Activated naive CD8-positive, alpha-beta T cell treated with anti-CD3 and anti-CD28 coated beads, Interleukin-2, amount 50 U/mL, for 24 hours (primary cell): ENCODE measurements at places on chromosomes 3 and 15.

DNA sequence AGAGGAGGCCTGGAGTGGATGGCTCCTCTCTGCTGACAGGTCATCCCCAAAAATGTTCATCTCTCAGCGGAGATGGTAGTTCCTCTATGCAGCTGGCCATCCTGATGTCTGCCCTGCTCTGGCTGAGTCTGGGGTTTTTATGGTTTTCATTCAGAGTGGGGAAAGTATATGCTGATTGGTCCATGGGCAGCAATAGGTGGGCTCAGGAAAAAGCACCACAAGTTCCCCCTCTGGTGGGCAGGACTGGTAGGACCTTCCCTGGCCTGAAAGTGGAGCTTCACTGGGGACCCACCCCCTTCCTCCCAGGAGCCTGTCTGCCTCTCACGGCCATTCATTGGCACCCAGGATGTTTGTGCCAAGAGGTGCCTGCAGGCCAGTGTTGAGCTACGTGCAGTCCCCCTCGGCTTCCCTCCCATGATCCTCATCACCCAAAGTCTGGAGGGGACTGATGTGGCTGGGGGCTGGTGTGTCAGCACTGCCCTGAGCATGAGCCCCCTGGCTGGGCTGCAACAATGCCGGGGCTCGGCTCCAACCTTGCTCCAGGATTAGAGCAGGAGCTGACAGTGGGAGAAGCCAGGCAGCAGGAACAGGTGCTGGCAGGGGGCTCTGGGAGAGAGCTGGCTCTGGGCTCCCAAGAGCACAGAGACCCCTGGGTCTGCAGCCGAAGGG lies 13.1 kb upstream of the BLOC1S6 start:
- DNase-seq = peak; percentile 26

DNA sequence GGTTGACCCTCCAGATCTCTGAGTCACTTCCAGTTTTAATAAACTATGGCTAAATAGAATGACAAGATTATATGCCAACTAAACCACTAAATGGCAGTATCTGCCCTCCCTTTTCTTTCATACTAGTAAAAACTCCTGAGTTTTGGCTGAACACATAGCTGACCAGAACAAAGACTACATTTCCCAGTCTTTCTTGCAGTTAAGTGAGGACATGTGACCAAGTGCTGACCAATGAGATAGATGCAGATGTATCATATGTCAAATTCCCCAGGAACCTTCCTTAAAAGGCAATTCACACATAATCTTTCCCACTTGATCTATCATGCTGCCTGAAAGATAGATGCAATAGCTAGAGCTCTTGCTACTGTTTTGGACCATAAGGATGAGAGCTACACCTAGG lies 191.3 kb downstream of the SHOX2 start:
- DNase-seq = no peak

DNA sequence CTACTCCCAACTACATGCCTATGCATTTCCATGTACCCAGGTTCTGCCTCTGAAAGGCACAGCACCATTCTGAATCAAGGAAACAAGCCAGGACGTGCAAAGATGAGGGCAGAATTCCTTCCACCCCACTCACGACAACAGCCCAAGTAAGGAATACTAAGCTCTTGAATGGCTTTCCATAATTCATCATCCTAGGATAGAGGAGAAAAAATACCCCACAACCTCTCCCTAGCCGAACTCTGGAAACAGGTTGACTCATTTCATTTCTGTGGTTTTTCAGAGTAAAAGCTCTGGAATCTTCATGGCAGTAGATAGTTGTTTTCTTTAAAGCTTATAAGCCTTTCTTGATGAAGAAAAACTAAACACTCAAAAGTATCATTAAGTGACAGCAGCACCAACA lies 77.8 kb downstream of the PDZRN3 start:
- DNase-seq = no peak

- no peak for DNase-seq
Observed at GRCh38 chr3:141228395-141228794, 3.2 kb upstream of the PXYLP1 start.

DNA sequence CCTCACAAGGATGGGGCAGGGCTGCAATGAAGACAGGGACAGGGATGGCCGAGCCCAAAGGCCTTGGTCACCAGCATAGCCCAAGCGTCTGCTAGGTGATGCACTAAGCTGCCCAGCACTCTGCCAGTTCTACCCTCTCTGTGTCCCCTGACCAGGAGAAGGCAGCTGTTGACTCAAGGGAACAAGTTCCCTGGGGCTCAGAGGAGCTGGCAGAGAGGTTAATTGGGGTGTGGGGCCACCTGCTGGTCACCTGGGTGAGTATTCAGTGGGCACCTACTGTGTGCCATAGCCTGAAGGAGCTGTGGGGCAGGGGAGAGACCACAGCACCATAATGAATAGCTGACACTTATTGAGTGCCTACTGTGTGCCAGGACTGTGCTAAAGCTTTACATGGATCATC lies 22.0 kb upstream of the DOCK3 start:
- DNase-seq = peak; percentile 62

DNA sequence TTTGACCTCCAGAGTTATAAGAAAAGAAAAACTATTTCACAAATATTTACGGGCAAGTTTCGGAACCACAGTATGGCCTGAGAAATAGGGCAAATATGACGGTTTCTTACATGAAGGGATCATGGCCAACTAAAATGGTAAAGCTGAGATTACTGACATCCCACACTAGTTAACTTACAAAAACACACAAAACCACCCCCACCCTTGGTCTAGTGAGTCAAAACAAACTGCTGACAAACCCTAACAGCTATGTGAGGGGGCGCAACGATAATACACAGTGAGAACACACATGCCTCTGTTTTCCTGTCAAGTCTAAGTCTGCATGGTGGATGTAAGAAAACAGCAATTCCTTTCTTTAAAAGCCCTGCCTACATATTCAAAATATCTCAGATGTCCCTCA lies 32.3 kb downstream of the CBLB start:
- DNase-seq = no peak

DNA sequence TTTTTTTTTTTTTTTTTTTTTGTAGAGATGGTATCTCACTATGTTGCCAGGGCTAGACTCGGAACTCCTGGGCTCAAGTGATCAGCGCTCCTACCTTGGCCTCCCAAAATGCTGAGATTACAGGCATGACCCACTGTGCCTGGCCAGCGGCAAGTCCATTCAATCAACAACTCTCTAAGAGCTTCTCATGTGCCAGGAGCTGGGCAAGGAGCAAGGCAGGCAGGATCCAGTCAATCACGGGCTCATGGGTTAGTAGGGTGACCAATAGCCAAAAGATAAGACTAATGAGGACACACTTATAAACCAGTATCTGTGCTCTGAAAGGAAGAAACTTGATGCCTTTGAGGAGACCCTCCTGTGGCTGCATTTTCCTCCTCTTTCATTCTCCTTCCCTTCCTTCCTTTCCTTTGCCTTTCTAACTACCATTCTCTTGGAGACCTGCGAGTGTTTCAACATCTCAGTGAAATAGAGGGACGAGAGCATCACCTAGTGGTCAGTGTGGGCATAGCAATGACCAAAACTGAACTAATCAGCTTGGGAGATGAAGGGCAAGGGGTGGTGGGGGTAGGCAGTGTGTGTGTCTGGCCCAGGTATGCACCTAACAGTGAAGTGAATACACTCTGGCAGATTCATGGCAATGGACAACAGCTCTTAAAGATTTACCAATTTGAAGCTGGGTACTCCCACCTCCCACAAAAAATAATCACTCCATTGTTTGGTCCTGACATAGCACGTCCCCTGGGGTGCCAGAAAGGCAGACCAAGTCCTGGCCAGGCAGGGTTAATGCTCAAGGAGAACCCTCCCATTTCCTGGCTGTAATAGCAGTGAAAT lies 6.3 kb downstream of the RPP25 start:
- DNase-seq = peak; percentile 80

- no peak for DNase-seq
Observed at GRCh38 chr15:63212050-63213004, 22.9 kb downstream of the RAB8B start.

- no peak for DNase-seq
Observed at GRCh38 chr15:84112025-84112424, 123.5 kb upstream of the GOLGA6L4 start.

GRCh38 chr3:152857082-152857481 lies 22.2 kb downstream of the P2RY1 start:
- no peak for DNase-seq

DNA sequence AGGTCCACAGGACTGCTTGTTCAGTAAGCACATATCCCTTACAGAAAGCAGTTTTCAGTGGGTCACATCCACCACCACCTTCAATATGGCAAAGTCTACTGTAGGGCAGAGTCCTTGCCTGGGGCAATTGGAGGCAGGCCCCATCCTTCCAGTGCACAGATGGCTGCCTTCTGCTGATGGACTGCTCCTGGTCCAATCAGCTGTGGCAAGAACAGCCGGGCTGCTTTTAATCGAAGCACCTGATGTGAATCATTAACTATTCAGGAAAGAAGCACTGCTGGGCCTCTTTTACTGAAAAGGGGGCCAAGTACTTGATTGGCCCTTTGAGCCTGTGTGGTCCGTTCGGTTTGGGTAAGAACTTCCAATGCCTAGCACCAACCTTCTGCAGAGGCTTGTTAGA lies 24.4 kb downstream of the LARS2 start:
- DNase-seq = no peak

DNA sequence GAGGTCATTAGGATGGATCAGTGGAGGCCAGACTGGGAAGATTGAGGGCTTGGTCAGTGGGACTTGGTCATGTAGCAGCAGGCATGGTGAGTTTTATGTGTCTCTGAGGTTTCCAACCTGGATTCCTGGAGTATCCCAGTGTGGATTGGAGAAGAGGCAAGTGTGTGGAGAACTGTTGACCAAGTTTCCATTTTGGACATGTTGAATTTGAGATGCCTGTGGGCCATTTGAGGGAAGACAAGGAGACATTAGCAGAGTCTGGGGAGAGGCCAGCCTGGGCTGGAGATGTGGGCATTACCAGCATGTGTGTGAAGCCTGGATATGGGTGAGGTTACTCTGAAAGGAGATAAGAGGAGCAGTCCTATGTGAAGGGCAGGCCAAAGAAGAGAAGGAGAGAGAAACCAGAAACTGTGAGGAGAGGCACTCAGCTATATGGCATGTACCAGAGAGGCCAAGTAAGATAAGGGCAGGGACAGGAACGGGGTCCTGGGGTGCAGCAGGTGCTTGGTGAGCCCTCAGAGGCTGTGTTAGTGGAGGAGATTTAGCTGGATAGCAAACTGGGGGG lies 4.3 kb downstream of the SLC25A38 start:
- DNase-seq = no peak

GRCh38 chr3:184556582-184557347 lies 4.8 kb upstream of the EPHB3 start:
- no peak for DNase-seq

GRCh38 chr3:46209746-46210470 lies 1.8 kb upstream of the CCR1 start:
- DNase-seq = no peak

DNA sequence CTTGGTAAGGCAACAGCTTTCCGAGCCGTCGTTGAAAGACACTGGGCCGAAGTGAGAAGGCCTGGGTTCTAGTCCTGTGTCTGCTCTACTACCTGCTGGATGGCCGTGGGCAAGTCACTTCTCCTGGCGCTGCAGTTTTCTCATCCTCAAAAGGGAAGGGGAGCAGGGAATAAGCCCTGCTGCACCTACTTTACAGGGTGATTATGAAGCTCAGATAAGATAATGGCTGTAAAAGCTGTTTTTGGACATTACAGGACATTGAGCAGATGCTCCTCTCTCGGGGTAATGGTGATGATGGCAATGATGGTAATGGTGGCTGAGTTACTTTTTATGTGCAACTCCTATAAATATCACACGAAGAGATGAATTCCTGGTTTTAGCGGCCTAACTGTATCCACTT lies 152.6 kb downstream of the FAM43A start:
- DNase-seq = no peak

DNA sequence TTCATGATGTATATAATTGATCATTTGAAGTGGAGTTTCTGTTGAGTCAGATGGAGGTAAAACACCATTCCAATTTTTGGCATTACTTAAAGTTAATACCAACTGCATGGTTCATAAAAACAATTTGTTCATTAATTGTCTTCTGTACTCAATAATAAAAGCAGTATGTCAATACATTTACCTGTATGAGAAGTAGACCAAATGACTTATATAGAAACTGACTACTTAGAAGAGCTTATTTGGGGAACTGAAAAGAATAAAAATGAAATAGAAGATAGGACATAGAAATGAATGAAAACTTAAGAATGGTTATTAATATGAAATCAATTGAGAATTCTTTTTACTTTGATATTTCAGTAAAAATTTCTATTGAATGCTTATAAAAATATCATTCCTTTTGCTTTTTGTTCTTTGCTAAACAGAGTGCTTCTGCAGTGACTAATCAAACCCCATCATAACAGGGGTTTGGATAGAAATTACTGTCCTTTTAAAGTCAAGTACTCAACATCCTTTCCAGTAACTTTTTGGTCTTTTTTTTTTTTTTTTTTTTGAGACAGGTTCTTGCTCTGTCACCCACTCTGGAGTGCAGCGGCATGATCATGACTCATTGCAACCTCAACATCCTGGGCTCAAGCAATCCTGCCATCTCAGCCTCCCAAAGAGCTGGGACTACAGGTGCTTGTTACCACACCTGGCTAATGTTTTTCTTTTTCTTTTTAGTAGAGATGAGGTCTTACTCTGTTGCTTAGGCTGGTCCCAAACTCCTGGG lies 6.5 kb upstream of the CRYBG3 start:
- peak; percentile 21 for DNase-seq

- no peak for DNase-seq
Observed at GRCh38 chr3:70919661-70920060, 607.2 kb upstream of the MDFIC2 start.

DNA sequence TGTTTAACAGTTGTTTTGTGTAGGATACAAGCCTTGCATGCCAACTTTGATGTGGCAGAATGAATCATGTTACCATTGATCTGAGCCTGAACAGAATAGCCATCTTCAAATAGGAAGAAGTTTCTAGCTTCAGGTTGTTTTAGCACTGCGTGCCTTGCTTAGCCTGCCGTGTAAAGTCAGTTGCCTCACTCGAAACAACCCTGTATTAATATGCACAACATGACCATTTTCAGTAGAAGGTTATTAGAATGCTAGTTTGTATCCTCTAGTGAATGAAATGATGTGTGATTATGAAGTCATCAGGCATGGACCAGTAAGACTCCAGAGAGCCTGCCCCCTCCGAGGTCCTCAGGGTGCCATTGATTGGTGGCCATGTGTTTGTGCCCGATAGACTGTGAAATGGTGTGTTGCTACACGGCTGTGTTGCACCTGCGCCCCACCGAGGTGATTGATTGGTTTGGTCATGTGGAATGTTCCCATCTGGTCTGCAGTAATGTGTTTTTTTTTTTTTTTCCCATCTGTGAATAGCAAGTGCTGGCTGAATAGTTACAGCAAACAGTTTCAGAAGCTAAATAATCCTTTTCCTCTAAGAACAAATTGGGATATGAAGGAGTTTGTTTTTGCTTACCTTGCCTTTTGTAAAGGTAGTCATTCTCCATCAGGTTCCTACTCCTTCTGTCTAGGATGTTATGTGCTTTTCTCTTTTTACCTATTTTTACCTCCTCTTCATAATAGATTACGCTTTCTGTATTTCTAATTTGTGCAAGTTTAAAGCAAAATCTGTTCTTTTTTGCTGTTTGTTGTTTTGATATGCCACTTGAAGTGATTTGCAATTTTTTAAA lies 214.9 kb downstream of the TCF12 start:
- peak; percentile 3 for DNase-seq

- no peak for DNase-seq
Observed at GRCh38 chr3:127077068-127077467, 94.2 kb downstream of the PLXNA1 start.
